ENCODE measurements at places on chromosomes 12 and 14.

DNA sequence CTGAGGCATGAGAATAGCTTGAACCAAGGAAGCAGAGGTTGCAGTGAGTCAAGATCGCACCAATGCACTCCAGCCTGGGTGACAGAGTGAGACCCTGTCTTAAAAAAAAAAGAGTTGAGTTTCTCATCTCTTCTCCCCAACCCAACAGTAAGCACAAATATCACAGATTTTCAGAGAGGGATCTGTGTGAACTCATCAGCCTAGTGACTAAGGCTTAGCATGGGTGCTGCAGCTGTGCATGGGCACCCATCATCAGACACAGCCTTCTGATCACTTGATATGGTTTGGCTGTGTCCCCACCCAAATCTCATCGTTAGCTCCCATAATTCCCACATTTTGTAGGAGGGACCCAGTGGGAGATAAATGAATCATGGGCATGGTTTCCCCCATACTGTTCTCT, 298.9 kb downstream of the PCNX1 start:
- DNase-seq = no peak

DNA sequence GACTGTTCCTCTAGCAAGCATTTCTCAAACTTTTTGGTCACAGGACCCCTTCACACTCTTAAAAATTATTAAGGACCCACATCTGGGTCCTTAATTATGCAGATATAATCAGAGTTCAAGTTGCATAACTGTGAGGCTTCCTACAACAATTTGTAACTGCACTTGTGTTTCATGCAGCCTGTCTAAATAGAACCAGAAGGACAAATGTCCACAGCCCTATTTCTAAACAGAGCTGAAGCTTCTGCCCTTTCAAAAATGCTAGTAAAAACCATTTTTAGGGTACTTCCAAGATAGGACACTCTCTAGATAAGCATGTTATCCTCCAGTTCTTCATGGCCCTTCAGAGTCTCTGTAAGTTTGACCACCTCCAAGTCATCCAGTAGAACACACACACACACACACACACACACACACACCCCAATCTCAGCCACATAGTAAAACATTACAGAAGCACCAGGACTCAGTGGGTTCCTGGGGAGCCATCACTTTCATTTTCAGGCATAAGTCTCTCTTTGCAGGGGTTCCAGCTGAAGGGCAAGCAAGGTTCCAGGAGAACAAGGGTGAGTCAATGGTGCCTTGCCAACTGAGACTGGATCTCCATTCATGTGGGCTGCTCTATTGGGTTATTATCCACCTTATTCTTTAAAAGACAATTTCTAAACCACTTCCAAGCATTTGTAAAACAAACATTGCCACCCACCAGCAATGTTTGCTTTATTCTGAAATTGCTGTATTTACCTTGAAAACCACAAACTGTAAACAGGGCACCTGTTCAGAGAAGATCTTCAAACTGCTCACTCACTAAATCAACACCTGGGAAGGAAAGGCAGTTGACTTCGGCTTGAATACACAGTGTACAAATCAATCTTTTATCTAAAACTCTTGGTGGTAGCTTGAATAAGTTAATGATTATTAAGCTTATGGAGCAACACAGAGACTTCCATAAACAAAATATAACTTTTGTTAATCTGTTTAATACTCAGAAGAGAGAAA, 64.1 kb downstream of the ITPR2 start:
- no peak for DNase-seq

GRCh38 chr12:13472690-13473089, 276.2 kb downstream of the EMP1 start:
- DNase-seq = no peak

DNA sequence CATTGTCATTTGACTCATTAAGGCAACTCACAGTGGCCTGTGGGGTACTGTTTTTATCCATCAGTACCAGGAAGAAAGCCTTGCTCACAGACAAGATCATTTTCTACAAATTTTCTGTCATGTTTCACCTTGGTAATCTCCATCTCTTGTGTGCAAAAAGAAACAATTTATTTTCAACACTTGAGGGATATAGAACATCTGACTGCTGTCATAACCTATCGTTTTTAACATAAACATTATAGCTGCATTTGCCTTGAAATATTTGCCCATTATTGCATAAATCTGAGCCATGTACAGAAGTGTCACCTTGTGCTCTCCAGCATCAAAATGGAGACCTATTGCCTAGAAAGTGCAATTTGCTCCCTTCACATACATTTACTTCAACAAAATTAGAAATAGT, 300.8 kb downstream of the NPAS3 start:
- DNase-seq = no peak

DNA sequence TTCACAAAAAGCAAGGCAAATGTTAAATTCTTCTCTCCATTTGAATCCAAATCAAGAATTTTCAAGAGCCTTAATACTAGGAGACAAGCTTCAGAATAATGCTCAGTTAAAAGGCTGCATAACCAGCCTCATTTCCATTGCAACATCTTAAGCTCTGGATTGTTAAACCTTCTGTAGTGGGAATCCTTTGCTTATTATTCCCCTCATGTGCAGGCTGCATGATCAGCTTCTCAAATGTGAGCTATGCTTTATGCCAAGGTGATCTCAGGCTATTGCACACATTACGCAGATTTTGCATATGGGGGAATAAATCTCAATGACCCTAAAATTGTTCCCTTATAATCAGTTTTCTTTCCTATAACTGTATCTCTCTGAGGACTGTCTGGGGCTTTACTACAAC, 71.7 kb upstream of the CCDC196 start:
- no peak for DNase-seq

DNA sequence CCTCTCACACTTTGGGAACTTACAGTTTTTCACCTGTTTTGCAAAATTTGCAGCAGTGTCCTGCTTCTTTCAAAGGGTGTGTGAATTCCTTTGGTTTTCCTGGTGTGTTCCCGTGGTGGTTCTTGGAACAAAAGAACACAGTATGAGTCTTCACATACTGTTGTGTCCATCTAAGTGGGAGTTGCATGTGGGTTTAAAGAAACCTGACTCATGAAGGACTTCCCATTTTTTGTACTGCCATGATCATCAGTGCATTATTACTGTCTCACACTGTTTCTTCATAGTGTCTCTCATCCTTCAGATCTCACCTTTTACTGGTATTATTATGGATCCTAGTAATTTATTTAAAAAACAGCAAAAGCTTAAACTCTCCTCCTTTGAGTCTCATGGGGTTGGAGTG, 3.8 kb upstream of the GZMH start:
- DNase-seq = no peak

DNA sequence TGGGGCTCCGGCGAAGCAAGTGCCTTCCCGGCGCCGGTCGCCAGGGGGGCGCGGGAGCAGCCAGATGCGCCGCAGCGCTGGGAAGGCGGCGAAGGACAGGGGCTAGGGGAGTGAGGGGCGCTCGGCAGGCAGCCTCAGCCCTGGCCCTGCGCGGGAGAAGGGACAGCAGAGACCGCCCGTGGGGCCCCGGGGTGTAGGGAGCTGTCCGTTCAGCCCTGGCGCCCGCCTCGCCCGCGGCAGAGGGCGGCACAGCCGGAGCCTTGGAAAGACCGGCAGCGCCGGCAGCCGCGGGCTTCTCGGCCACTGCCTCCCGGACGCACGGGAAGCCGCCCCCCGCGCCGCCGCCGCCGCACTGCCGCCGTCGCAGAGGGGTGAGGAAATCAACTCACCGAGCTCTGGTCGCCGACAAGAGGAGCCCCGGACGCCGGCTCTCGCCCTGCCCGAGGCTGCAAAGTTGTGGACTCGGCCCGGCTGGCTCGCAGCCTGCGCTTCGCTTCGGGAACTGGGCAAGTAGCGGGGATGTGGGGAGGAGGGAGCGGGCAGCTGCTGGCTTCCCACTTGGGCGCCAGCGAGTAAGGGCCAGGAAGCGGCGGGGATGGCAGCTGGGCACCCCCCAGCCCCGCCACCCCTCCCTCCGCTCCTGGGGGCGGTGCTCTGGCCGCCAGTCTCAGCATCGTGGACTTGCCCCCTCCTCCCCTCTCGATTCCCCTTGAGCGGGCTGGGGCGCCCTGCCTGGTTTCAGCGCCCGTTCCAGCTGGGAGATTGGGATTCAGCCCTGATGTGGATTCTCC, at the start of gene ZDHHC22:
Gene ZDHHC22, minus strand, starts transcription at position 578 of the 791 bp plus-strand sequence. CDS start 2,053 bp downstream, outside the sequence.
- no peak for DNase-seq

DNA sequence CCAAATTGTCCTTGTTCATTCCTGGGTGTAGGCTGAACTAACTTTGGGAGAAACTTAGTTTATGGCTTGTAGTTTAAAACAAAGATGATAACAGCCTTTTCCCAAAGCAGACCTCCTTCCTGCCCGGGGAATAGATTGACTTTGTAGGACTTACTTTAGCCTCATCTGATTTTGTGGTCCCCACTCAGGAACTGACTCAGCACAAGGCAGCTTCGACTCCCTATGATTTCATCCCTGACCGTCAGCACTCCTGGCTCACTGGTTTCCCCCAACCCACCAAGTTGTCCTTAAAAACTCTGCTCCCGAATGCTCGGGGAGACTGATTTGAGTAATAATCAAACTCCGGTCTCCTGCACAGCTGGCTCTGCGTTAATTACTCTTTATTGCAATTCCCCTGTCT, 40.1 kb upstream of the DDHD1 start:
- DNase-seq = no peak

DNA sequence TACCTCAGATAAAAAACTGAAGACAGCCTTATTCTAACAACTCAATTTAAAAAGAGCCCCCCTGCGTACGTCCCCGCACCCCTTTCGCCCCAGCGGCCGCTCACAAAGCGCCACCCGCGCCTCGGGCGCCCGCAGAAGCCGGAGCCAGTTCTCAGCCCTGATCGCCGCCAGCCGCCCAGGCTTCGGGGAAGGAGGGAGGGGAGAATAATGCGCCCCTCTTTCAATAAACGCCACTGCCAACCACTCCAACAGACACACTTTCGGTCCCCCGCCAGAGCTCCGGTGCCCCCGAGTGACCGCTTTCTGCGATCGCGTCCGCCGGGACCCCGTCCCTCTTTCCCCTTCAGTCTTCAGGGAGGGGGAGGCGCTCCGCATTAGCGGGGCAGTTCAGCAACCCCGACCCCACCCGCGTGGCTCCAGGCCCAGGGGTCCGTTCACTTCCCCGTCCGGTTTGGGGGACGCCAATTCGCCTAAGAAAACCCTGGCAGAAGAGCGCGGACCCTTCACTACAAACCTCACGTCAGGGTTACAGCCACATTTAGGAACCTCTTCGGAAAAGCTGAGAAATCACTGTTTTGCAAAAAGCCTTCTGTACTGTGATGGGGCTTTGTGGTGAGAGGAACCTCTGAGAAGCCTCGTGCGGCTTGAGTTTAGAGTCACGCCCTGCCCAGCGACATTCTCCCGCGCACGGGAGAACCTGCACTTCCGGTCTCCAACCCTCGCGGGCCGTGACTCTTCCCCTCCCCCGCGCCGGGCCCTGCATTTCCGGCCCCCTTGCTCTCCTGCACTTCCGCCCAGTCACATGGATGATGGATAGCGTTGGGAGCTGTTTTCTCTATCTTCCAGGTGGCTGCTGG, 18.7 kb downstream of the FOXG1 start:
- DNase-seq = no peak

GRCh38 chr12:107917912-107918800, 143.7 kb downstream of the ASCL4 start:
- DNase-seq = no peak

- no peak for DNase-seq
These were observed 232.1 kb downstream of the MSRB3 start for GRCh38 chr12:65510584-65511050.
